ENCODE measurements at places on chromosomes 6 and 20. TPM values are rescaled to one million over a fixed set of nuclear protein-coding genes. Genes with fewer than 3 reads are reported as not detected.

The XKR7 gene
- not detected for total RNA-seq

The SLC22A2 gene
- total RNA-seq, result not detected

DNA sequence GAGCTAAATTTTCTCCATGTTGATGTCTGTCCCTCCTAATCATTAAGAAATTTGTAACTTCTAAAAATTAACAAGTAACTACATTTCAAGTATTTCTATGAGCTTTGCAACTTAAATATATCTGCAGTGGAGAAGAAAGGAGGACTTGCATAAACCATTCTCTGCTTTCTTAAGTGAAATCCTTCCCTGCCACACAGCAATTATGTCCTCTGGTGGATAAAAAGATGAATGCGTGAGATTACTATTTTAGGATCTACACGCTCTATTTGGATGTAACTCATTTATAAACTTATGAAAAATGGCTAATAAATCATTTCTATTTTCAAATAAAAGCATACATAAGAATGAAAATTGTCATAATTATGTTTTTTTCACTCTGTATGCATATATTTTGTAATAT, 338.0 kb upstream of the PTCHD4 start:
- DNase-seq, result no peak
- H3K36me3 ChIP-seq, result no peaks in the 10 kb centered on the region
- no peaks in the 10 kb centered on the region for H3K4me1 ChIP-seq
- H3K4me3 ChIP-seq, result no peak overlapping the region
- H3K27me3 ChIP-seq, result no peaks in the 10 kb centered on the region

GRCh38 chr6:10314163-10314955, 100.5 kb downstream of the TFAP2A start:
- H3K36me3 ChIP-seq, result no peaks in the 10 kb centered on the region
- H3K4me3 ChIP-seq, result no peak overlapping the region
- H3K27me3 ChIP-seq, result no peaks in the 10 kb centered on the region
- H3K4me1 ChIP-seq, result no peaks in the 10 kb centered on the region
- no peak overlapping the region for H3K27ac ChIP-seq

The DAAM2 gene
- 9.8 TPM for total RNA-seq

Measured in right lobe of liver (tissue), 6 donors.